ENCODE measurements at places on chromosomes 6 and 20. TPM values are rescaled to one million over a fixed set of nuclear protein-coding genes. Genes with fewer than 3 reads are reported as not detected.

- peak; percentile 80 for DNase-seq
These were observed 38.0 kb downstream of the TMEM170B start for GRCh38 chr6:11575408-11576033.

GRCh38 chr20:48186915-48187314, 401.6 kb upstream of the SULF2 start:
- no peak for DNase-seq

GRCh38 chr20:49885558-49886332, 29.6 kb downstream of the SPATA2 start:
- DNase-seq = no peak

DNA sequence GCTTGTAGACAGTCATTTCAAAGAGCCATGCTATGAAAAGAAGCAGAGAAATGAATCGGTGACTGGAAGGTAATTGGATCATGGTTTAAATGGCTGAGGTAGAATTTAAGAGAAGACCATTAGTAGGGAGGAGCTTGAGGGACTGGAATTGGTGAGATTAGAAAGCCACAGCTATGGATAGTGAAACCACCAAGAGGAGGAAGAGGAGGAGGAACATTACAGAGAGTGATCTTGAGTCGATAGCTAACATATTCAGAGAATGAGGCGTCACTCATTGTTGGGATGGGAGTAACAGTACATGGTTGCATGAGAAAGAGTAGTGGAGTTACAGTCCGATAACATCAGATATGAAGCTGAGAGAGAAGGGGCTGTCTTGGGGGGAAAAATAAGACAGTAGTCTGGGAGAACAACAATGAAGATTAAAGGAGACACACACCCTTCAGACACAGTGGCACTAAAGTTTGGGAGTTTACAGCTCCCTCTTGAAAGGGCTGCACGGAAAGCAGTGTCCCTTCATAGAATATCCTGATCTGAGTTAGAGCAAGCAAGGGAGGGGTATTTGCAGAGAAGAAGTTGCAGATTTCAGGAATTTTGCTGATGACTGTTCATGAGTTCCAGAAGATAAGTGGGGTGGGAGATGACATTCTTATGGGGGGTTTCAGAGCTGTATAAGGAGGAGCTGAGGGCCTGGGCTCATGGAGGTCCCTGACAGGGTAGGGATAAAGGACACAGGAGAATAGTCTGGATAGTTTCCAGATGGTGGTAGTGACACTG, 15.1 kb upstream of the LAMP5 start:
- no peak for DNase-seq

DNA sequence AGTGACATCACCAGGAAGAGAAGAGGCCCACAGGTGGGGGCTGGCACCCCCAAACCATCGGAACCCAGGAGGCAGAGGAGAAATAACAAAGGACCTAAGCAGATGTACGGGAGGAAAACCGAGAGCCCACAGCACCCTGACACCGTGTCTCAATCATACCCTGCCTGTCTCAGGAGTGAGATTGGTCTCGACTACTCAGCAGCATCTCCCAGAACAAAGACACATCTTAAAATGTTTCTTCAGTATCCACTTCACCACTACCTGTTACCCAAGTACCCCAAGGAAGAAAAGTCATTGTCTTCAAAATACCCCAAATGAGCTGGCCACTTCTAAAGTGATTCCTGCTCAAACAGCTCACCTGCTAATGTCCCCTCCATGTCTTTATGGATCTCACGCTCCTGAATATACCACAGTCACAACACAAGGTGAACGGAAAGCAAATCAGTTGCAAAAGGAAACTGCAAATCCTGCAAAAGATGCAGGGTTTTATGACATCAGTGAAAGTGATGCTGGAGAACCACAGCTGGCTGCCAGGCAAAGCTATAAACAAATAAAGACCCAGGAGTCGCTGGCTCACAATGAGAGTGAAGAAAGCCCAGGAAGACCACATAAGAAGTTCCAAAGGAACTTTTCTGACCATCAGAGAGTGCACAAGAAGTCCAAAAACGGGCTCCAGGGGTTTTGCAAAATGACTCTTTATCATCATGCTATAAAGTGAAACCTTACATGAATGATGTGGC, 44.1 kb downstream of the PREX1 start:
- DNase-seq = no peak

GRCh38 chr20:57998981-57999464, 229.4 kb downstream of the ANKRD60 start:
- DNase-seq = no peak

DNA sequence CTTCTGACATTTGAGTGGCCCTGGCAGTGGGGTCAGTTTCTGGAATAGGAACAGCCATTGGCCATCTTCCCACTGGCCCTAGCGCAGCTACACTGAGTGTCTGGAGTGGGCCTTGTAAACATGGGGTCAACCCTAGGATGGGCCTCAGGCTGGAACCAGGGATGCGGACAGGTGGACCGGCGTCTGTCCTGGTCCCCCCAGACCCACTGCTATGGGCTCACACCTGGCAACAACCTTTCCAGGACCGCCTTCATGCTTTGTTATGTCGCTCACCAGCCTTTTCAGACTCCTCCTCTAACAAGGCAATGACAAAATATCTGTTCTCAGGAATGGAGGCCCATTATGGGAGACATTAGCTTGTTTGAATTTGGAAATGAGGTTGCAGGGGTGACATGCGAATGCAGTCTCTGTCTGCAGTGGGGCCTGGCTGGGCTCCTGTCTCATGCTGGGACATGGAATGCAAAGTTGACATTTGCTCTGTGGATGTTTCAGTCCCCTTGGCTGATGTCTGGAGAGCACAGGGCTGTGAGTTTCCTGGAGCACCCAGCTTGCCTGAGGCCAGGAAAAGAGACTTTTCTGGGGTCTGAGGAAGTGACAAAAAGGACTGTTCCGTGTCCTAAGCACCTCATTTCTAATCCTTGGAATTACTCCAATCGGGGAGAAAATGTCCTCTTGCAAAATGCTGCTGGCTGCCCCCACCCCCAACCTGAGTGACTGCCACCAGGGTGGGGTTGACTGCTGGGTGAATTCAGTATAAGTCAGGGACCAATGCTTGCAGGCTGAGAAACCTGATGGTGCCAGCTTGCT, 98.7 kb upstream of the PMEPA1 start:
- no peak for DNase-seq

DNA sequence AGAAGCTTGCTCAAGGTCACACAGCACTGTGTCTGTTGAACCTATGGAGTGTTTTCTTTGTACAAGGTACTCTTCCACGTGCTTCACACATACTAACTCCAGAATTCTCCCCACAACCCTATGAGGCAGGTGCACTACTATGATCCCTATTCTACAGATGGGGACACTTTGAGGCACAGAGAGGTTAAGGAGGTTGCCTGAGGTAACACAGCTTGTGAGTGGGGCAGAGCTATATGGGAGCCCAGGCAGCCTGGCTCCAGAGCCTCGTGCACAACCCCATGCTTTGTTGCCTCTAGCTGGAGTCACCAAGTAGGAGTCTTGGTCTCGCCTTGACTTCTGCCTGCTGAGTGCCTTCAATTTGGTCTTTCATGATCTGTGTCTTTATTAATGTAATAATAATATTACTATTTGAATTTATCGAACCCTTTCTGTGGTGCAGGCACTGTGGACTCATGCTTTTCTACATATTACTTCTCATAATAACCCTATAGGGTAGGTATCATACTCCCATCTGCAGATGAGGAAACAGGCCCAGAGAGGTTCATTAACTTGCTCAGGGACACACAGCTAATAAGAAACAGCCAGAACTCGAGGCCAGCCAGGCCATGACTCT, 13.3 kb upstream of the SPDEF start:
- no peak for DNase-seq

DNA sequence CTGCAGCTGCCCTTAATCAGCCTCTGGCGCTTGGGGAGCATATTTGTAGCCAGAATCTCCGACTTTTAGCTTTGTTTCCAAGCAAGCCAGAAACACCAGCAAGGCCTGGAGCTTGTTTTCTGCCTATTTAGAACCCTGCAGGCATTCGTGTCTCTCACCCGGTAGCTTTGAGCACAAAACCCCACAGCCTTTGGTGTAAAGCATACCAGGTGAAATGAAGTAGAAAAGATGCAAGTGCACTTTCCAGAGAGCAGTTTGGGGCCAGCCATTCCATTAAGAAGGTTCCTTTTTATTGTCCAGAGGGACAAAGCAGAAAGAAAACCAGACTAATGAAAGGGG, 736 bp downstream of the FAM217B start:
- DNase-seq = no peak

GRCh38 chr20:41054847-41055230, 26.2 kb downstream of the TOP1 start:
- DNase-seq = no peak

- peak; percentile 1 for DNase-seq
These were observed 3.3 kb downstream of the NPBWR2 start for GRCh38 chr20:64103871-64104666.

Gene ULBP1
- total RNA-seq = 1.6 TPM

All from Daoy (cell line).